ENCODE measurements at places on chromosomes 3 and 15.

DNA sequence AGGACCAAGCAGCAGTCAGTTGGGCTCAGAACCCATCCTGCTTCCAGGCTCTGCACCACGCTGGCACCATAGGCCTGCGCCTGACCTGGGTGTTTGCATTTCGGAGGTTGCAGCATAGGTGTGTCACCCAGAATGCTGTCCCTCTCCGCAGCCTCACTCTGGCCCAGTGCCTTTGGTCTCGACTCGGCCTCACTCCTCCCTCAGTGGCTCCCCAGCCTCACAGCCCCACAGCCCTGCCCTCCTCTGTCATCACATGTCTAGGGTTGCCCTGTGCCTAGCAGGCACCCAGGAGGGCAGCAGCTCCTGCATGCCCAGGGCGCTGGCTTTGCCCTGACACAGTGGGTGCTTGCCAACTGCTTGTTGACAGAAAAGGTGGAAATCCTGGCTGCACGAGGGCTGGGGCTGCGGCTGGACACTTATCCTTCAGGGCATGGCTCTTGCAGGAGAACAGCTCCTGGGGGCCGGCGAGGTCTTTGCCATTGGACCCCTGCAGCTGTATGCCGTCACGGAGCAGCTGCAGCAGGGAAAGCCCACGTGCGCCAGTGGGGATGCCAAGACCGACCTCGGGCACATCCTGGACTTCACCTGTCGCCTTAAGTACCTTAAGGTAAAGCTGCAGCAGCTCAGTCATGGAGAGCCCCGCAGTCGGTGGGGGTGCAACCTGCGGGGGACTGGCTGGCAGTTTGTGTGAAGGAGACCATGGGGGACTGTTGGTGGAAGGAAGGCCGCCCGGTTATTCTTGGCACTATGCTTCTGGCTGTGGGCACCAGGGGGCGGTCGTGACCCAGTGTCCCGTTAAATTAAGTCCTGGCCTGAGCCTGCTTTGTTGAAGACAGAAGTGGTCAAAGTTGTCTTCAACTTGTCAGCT lies 16.2 kb downstream of the NISCH start:
- DNase-seq = no peak

GRCh38 chr15:82647045-82647834 lies at the start of gene CPEB1:
CPEB1 (minus strand) TSS chr15:82647363; CDS start chr15:82628459, 18,904 bp downstream.
- DNase-seq = no peak

DNA sequence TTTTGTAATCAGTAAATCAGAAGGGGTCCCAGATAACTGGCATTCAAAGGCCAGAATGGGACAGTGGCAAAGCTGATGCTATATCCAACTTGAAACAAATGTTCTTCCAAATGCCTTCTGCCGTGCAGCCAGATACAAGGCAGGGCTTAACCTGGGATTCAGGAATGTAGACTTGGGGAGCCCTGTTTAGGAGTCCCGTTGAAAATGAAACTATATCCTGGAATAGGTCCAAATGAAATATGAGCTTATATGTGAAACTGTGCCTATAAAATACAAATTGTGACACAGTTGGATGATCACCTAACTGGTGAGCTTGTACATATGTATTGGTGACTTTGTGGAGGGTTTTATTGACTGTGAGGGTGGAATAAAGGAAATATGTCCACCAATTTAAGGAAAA lies 28.7 kb downstream of the FRMD4B start:
- DNase-seq = no peak

DNA sequence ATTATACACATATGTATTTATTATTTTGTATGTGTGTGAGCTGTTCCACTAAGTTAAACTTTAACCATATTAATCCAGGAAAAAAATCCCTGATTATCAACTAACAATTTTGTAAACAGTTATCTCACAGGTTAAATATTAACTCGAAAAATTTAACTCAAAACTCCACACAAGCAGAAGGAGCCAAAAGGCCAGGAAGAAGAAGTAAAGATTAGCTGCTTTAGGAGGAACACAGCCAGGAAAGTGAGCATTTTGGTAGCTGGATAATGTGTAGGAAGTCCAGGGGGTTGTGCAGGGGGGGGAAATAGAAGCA lies 425.0 kb downstream of the TIGIT start:
- DNase-seq = no peak

- no peak for DNase-seq
Observed at GRCh38 chr15:96497951-96498350, 167.5 kb downstream of the NR2F2 start.

DNA sequence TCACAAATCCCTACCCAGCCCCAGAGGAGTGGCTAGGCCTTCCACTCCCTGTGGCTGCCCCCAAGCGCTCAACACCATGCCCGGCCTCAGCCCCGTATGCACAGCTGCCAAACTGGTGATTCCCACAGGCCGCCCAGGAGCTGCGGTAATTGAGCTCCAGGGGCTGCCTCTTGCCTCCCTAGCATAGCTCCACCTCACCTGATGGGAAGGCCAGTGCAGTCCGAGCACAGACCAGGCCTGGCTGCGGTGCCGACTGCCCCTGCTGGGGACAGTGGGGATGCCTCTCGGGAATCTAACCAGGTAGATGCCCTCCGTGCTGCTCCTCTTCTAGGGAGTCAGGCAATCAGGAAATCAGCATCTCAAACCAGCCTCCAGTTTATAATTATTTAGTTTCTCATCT lies 25.9 kb downstream of the SCN5A start:
- no peak for DNase-seq

- no peak for DNase-seq
Observed at GRCh38 chr3:134652409-134652831, 1.6 kb upstream of the KY start.

DNA sequence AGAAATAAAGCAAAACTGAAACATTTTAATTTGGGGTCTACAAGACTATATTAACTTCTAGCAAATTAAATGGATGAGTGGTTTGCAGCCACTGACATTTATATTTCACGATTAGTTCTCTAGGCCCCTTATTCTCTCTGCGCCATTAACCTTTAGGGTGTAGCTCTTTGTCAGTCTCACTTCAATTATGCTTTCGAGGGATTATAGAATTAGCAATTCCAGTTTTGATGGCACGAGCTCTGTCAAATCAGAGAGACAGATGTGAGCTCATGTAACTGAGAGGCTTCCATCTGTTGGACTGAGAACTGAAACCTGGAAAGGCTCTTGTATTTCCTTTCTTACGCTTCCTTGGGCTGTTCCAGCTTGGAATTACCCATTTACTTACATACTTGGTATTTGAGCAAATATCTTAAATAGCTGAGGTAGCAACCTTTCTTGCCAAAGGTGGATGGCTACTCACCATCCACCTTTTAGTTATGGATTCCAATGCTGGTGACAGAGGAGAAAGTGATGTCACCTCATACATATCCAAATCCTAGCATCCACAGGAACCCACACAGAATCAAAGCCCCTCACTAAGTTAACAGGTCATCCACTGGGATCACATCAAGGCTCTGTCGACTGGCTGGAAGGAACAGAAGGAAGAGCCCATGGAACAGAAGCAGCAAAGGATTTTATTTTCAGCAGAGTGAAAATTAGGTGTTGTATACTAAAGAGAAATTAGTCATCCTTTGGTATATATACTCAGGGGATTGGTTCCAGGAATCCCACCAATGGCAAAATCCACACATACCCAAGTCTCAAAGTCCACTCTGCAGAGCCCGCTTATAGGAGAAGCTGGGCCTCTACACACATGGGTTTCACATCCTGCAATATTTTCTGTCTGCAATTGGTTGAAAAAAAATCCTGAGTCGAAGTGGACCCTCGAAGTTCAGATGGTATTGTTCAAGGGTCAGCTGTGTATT lies 20.8 kb downstream of the VGLL4 start:
- DNase-seq = no peak

GRCh38 chr3:31262201-31262600 lies 270.5 kb upstream of the STT3B start:
- no peak for DNase-seq

DNA sequence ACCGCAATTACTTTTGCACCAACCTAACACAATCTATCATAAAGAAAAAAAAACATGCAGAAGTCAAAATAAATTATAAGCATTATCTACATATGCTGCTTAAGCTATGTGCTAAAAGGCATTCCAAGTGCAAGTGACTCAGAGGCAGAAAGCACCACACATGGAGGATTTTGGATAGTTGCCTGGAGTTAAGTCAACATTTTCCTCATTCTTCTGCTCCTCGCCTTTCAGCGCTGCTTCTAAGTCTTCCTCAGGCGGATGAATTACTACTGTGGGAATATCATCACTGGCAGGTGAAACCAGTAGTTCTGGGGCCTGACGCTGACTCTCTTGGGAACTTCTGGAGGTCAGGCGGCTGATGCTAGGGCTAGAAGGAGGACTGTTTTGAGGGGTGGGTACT lies 53.1 kb downstream of the SLC4A7 start:
- no peak for DNase-seq

GRCh38 chr3:194449913-194450312 lies 36.9 kb downstream of the ATP13A3 start:
- DNase-seq = no peak

DNA sequence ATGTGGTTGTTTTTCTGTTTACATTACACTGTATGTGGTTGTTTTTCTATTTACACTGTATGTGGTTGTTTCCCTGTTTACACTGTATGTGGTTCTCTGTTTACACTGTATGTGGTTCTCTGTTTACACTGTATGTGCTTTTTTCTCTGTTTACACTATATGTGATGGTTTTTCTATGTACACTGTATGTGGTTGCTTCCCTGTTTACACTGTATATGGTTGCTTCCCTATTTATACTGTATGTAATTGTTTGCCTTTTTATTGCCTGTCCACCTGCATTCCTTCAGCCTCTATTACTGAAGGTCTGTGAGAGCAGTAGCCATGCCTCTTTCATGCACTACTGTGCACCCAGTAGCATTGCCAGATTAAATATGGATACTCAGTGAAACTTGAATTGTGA lies 94.3 kb downstream of the MITF start:
- DNase-seq = no peak

DNA sequence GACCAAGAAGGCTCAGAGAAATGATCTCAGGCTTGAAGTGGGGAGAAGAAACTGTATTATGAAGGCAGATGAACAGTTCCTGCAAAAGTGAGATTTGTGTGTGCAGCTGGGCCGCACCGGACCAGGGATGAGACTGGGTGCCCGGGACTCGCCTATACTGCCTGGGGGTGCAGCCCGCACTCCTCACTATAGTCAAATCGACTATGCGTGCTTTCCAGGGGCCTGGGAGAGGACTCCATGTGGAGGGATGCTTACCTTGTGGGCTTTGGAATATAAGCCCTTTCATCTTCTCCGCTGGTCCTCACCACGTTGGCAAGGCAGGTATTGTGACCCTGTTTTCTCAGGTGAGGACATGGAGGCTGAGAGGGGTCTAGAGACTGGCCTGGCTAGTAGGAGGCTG lies 32.9 kb upstream of the APOD start:
- no peak for DNase-seq

DNA sequence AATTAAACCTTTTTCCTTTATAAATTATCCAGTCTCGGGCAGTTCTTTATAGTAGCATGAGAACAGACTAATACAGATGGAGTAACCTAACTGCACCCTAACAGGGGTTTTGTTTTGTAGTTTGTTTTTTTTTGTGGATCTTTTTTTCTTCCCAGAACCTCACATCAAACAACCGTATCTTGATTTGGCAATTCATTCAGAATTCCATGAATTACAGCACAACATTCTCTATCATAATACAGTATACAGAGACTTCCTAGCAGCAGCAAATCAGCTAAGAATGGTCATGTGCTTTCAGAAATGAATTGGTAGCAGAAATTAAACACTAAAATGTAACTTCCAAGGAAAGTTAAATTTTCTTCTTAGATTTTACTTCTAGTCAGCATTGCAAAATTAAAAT lies 114.6 kb downstream of the TMCC1 start:
- DNase-seq = no peak

GRCh38 chr3:43001556-43002121 lies 22.5 kb downstream of the GASK1A start:
- no peak for DNase-seq

- no peak for DNase-seq
Observed at GRCh38 chr3:146865175-146865755, 260.1 kb upstream of the PLSCR5 start.

- no peak for DNase-seq
Observed at GRCh38 chr3:11541321-11542303, 102.1 kb downstream of the VGLL4 start.

GRCh38 chr15:29959384-29960137 lies 123.2 kb upstream of the GOLGA8J start:
- no peak for DNase-seq

DNA sequence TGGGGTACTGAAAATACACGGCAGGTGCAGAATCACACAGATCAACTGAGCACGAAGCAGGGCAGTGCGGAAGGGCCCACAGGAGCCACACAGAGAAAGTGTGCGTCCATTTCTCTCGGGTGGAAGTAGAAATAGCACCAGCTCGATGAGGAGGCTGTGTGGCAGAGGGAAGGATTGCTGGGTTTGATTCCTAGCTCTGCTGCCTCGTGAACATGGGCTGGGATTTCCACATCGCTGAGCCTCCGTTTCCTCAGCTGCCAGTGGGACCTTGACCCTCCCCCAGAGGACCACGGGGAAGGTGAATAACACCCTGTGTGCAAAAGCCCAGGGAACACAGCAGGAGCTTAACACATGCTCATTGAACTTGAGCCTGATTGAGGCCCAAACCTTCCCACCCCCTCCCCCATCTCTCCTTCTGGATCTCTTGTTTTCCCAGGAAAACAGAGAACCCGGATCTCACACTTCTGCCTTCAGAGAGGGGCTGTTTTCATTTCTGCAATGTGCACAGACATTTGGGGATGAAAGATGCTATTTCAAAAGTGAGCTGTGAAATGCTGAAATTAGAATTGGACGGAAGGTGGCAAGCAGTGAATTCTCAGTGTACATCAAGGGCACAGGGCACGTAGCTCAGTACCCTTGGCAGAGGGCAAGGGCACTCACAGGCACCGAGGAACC lies 38.4 kb downstream of the ABTB1 start:
- DNase-seq = no peak

DNA sequence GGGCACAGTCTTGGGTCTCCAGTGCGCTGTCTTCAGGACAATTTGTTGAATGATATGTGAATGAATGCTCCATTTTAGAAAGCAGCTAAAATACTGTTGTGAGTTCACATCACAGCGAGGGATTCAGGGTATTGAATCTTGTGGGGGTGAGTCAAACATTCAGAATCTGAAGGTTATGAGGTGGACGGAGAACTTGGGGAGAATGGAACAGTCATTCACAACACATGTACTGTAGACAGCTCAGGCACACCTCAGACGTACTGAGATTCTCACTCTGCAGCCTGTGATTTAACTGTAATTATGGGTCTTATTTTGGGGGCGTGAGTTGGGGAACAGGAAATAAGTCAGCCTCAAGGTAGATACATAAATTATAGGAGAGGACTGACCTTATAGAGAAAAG lies 13.9 kb downstream of the CRYBG3 start:
- no peak for DNase-seq

GRCh38 chr3:73234354-73235014 lies 173.0 kb downstream of the EBLN2 start:
- no peak for DNase-seq

DNA sequence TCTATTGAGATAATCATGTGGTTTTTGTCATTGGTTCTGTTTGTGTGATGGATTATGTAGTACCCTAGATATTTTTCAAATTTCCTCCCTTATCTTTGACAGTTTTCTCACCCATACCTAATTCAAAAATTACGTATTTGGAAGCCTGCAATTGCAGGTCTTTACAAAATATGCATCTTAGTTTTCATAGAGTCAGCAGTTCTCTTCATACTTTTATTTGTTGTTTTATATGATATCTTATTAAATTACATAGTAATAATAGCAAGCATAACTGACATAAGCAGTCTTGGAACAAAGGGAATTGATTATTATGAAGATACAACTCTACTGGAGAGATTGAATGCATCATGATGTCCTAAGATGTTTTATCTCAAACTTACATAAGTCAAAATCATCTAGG lies 215.3 kb upstream of the CHRM5 start:
- DNase-seq = no peak

- DNase-seq = no peak
Observed at GRCh38 chr3:24506966-24507775, 12.5 kb upstream of the THRB start.

- no peak for DNase-seq
Observed at GRCh38 chr15:74192751-74193150, 9.8 kb downstream of the STRA6 start.
